ENCODE measurements at places on chromosomes 2 and 18.

DNA sequence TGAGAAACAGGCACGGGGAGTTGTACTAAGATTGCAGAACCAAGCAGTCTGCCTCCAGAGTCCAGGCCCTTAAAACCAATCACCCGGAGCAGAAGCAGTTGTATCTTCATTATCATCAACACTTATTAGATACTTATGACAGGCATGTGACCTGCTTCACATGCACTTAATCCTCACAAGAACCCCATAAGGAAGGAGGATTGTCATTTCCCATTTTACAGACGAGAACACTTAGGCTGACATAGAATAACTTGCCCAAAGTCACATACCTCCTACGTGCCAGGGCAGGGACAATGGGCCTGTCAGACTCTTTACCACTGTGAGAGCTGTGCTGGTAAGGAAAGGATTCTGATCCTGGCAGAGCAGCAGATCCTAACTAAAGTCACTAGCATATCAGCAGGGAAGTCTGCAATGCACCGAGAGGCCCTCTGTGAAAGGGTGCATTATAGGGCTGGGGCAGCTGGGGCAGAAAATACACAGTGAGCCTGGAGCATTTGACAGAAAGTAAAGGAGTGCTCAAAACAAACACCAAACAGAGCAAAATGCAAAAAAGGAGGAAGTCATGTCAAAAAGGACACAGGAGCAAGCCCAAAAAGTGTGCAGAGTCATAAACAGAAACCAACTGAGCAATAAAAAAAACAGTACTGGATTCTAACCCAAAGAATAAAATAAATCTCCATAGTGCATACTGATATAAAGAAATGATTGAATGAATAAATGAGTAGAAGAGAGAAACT is 55.9 kb upstream of the SP3 start:
- no peak for DNase-seq

GRCh38 chr18:72830109-72830508 is 37.7 kb downstream of the NETO1 start:
- no peak for DNase-seq

GRCh38 chr2:53058526-53058925 is 709.1 kb upstream of the CHAC2 start:
- no peak for DNase-seq

- DNase-seq, result no peak
Measured at GRCh38 chr2:64787698-64788097, 134.0 kb upstream of the SERTAD2 start.

DNA sequence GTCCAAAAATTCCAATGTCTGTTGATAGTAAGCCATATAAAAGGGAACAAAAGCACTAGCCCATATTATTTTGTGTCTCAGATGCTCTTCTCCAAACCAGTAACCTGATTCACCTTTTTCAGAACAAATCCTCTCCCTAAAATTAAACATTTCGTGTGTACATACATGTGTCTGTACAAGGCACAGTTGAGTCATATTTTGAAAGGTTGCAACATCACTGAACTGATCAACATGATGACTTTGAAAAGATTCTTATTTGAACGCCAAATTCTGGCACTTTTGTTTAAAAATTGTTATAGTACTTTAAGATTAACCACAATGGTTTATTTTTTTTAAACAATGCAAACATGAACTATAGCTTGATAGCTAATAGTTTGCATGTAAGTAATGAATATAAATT is 102.5 kb downstream of the RIT2 start:
- DNase-seq, result no peak

GRCh38 chr2:3217646-3218045 is 160.0 kb downstream of the EIPR1 start:
- DNase-seq, result no peak

DNA sequence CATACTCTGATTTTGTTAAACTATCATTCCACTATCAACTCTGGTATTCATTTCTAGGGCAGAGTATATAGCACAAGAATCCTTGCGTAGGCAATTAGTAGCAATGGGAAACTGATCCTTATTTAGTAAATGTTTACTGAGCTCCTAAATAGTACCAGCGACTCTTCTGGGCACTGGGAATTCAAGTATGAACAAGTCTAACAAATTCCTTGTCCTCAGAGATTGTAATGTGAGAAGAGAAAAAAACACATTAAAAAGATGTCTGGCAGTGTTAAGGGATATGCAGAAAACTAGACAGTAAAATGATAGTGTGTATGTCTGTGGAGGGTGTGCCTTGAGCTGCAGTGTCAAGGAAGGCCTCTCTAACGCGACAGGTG is 721 bp downstream of the METTL5 start:
- no peak for DNase-seq

DNA sequence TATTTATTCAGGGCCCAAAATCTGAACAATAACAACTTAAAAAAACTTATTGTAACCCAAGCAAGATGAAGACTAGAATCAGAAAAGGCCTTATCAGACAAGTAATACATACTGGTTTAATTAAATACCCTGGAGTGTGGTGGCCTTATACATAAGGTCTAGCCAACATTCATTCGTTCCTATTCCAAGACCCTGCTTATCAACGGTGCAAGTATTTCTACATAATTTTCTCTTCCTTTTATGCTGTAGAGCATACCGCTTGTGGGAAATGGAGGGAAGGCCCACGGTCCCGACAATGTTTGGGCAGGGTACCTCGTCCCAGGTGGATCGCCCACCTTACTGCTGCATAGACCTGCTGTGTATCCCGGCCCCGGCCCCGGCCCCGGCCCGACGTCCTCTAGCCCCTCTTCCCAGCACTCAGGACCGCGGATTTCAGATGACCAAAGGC is 708 bp downstream of the ZNF24 start:
- no peak for DNase-seq

- DNase-seq, result no peak
Measured at GRCh38 chr18:3153107-3153704, 66.6 kb downstream of the MYOM1 start.

DNA sequence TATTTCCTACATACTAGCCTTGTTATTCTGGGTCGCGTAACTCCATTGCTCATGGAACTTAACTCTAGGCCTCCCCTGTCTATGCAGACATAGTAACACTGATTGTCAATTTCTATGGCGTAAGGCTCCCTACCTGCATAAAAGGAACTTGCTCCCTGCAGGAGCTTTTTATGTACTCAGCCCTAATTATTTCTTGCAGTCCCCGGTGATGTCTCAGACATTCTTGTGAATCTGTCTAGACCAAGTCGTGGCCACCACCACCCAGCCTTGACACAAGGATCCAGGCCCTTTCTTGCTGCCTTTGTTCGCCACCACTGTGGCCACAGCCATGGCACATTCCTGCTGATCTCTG is 189.5 kb upstream of the CTAGE1 start:
- no peak for DNase-seq

DNA sequence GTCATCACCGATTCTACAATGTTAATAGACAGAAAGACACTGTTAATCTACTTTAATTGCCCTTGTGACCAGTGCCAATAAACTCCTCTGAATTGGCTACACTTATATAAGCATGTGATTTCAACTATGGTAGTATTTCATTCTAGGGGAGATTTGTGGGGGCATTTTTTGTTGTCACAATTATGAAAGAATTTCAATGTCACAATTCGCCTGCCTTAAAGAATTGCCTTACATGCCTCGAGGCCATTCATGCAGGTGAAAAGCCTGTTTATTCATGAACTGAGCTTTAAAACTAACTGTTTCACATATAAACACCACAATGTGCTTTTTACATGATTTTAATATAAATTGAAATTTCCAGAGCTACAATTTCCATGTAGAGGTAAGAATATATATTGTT is 162.8 kb downstream of the GCA start:
- DNase-seq, result no peak
